ENCODE measurements at places on chromosomes 3 and 15.

DNA sequence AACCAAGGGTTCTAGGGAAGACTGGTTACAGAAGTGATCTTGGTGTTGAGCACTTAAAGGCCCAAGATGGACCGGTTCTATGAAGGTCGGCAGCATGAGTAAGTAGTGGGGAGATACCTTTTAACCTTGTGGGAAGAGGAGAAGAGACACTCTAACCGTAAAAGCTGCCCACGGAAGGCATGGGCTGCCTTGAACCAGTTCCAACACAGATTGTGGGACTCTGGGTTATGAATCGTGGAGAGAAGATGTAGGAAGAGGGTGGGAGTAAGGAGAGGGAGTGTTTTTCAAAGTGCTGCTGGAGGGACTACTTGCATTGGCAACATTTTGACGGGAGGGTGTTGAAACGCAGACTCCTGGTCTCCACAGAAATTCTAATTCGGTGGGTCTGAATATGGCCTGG is 67.1 kb downstream of the CRYGS start:
- DNase-seq = no peak

DNA sequence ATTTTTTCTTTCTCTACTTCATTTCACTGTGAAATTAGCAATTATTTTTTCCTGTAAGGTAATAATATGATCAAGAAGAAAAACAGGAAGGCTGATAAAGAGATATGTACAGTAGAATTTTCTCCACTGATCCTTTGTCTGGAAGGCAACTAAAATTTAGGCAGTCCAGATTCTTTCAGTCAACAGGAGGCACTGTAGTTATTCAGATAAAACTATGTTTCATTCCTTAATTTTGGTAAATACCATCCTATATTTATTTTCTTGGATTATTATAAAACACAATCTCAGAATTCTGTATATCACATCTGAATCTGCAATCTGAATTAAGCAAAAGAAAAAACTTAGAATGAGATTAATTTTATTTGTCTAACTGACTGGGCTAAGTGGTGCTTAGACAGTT is 343.2 kb downstream of the LSAMP start:
- DNase-seq = no peak

DNA sequence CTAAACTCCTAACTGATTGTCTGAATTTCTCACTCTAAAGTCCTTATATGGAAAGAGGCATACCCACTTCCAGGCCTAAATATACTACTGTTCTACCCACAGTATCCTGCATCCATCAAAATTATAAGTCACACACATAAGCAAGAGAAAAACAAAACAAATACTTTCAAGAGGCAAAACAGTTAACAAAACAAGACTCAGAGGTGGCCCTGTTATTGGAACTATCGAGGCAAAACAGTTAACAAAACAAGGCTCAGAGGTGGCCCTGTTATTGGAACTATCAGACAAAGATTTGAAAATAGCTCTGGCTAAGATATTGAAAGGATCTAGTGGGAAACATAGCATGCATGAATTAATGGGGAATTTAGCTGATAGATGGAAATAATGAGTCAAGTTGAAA is 224.2 kb upstream of the CGNL1 start:
- DNase-seq = no peak

DNA sequence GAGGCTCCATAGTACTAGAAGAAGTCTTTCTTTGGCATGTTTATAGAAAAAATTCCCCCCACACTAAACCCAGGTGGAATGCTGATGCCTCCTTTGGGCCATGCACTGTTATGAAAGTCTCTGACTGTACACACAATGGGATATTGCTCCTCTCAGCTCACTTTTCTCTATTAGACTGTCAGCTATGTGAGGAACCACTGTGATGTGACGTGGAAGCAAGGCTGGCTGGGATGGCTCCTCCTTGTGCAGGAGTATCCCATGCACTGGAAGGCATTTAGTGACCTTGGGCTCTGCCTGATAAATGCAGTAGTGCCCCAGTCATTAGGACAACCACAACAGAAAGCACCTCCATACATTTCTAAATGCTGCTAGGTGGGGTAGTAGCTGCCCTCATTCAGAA is 5.7 kb upstream of the FRMD4B start:
- no peak for DNase-seq

DNA sequence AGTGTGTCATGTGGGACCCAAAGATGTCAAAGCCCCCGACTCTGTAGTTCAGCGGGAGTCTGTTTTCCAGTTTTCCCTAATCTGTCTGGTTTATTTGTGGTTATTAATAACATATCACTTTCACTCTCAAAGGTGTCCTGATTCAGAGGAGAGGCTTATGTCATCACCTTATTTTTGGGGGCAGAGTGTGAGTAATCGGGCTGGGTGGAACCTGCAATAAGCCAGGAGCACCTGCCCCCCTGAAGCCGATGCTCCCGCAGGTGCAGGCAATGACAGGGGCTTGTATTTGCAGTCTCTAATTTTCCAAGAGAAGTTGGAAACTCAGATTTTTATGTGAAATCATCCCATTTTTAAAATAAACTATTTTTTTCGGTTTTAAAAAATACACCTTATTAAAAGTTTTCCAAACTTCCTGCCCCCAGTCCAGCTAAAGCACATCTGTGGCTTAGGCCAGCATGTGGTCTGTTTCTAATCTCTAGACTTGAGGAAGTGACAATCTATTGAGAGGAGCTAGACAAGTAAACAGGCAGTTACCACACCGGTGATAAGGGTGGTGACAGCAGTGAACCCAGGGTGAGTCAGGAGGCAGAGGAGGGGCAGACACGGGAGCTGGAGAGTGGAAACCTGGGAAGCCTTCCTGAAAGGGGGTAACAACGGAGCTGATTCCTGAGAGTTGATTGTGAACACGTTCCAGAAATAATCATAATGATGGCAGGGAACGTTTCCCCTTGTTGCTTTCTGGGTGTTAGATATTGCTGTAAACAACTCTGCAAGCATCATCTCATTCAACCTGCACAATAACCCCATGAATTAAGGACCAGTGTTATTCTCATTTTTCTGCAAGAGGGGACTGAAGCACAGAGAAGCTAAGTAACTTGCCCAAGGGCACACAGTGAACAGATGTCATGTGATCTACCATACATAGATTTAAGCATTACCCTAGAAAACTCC is 37.2 kb downstream of the BHLHE40 start:
- DNase-seq = peak; percentile 54

Measured in GM10248 (cell line).